ENCODE measurements at places on chromosomes 2 and 18.

DNA sequence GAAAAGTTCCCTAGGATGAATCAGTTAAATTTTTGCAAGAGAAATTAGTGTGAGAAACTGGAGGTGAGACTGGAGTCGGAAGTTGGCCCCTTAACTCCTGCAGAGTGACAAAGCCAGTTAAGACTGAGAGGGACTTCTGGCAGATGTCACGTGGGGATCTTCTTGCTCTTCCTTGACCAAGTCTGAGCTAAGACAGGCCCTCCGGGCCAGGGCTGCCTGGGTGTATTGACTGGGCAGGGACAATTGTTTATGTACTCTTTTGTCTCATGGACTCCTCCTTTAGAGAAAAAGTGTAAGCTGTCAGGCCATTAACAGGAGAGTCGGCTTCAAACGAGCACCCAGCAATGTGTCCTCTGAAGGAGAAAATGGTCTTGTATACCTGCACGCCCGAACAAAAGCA, 48.6 kb upstream of the RALBP1 start:
- no peak for DNase-seq

DNA sequence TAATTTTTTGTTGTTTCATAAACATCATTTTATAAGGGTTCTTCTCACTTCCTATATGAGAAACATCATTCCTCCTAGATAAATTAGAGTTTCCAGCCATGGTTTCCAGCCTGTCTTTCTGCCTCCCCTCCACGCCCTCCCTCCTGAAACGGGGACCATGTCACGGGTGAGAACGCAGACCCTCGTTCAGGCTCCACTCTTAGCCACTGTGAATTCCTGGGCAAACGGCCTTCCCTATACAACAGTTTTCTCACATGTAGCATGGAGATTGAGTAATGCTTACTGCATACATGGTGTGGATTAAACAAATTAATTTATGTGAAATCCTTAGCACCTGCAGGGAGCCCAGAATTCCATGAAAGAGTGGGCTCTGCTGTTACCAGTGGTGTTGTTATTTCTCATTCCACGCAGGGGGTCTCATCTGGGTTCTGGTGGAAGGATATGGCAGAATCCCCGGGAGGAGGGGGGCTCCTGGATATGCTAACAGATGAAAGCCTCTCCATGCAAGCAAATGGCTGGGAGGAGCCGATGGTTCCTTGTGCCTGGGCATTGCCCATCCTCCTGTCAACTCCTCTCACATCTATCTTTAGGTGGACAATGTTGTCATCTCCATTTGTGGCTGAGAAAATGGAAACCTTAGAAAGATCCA, 54.0 kb upstream of the TWIST2 start:
- DNase-seq, result no peak

GRCh38 chr2:181642086-181642485, 14.8 kb downstream of the CERKL start:
- DNase-seq, result no peak

DNA sequence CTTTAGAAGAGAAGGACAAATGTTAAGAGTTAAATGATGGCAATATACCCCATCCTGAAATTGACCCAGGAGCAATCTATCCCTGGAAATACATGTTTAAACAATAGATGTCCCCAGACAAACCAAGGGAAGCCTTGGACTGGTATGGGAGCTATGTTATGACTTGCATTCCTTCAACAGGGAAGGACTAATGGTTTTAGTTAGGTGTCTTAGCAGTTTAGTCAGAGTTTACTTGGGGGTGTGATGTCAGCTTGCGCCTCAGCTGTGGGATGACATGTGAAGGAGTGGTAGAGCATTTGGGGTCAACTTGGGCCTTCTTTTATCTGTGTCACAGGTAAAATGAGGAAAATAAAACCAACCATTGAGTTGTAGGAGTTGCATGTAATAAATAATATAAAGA, 36.8 kb downstream of the SPC25 start:
- DNase-seq, result no peak

DNA sequence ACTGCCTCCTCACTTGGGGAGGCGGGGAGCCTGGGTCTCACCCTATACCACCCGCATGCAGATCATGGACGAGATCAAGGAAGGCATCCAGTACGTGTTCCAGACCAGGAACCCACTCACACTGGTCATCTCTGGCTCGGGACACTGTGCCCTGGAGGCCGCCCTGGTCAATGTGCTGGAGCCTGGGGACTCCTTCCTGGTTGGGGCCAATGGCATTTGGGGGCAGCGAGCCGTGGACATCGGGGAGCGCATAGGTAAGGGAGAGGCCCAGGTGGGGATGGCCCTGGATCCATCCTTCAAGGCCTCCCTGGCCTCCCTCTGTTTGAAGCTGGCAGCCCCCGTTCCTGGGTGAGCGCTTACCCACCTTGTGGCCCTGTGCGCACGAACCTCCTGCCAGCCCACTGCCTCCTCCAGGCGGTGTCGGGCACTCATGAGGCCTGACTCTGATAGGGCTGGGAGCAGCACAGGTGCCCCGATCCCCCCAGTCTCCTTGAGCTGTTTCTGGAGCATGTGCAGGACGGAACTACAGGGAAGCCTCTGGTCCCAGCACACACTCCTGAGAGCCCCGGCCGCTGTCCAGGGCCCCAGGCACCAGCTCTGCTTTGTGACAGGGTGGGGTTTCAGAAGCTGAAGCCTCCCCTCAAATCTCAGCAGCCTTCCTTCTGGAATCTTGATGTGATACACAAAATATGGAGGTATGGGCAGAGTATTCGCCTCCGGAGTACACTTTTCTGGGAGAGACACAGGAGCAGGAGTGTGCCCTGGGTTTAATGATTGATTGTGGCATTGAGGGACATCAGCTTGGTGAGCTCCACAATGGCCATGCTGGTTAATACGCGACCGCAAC, 708 bp downstream of the AGXT start:
- no peak for DNase-seq

GRCh38 chr2:179692610-179693009, 168.8 kb downstream of the ZNF385B start:
- DNase-seq, result no peak

- DNase-seq, result no peak
Observed at GRCh38 chr2:134208825-134209224, 45.0 kb upstream of the MGAT5 start.

DNA sequence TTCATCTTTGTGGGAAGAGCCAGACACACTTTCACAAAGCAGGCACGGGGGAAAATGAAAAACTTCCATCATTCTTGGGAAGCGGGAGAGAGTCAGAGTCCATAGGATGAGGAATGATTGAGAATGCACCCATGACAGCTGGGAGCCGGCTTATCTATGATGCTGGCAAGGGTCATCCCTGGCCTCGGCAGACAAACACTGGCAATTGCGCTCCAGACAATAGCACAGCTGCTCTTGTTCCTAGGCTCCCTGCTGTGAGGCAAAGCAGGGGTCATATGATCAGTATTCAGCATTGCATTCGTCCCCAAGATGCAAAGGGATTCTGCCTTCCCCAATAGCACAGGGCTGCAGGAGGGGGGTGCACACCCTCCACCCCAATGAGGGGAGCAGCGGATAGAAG, 33.0 kb downstream of the CYRIA start:
- DNase-seq, result no peak

- DNase-seq, result no peak
Observed at GRCh38 chr18:49697757-49698524, 115.4 kb downstream of the ACAA2 start.

DNA sequence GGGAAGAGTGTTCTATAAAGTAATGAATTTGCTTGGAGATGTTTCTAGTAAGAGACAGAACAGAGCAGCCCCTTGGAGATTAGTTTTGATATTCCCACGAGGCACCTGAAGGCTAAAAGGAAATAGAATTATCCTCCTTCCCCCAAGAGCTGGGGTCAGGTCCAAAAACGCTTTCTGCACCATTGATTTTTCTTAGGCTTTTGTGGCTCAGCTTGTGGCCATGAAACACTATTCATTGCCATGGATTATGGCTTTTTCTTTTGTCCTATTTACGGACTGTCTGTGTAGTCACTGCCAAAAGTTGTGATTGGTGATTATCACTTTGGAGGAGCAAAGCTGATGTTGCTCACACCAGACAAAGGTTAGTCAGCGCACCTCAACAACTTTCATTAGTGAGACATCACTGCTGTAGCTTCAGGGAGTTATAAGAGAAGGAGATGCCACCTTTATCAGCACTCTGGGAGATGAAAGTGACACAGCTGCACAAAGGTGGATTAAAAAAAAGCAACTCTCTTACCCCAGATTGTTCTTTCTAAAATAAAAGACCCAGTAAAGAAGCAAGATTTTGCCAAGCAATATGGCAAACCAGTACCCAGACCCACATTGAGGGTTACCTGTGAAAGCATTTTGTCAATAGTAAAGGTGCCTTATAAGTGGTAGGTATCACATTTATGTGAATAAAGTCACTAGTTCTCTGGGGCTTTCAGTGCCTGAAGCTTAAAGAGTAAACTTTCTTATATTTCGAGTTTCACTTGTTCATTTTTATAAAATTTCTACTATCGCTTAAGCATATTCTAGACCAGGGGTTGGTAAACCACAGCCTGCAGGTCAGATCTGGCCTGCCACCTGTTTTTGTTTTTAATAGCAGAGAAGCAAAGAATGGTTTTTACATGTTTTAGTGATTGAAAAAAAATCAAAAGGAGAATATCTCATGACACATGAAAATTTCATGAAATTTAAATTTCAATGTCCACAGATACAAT, 10.6 kb downstream of the CXCR4 start:
- no peak for DNase-seq

DNA sequence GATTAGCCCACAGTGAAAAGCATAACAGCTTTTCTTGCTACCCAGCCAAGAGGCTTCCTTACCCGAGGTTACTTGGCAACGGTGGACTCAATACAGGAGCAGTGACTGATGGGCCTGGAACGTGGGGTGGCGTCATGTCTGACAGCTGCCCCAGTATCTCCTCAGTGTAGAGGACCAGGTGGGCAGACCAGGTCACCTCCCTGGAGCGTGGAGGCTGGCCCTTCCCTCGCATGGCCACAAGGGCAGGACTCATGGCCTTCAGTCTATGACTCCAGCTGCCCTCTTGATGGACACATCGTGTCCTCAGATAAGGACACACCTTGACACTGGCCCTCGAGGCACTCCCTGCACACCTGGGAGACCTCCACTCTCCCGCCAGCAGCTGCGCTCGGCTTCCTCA, 6.4 kb downstream of the ASPRV1 start:
- no peak for DNase-seq

DNA sequence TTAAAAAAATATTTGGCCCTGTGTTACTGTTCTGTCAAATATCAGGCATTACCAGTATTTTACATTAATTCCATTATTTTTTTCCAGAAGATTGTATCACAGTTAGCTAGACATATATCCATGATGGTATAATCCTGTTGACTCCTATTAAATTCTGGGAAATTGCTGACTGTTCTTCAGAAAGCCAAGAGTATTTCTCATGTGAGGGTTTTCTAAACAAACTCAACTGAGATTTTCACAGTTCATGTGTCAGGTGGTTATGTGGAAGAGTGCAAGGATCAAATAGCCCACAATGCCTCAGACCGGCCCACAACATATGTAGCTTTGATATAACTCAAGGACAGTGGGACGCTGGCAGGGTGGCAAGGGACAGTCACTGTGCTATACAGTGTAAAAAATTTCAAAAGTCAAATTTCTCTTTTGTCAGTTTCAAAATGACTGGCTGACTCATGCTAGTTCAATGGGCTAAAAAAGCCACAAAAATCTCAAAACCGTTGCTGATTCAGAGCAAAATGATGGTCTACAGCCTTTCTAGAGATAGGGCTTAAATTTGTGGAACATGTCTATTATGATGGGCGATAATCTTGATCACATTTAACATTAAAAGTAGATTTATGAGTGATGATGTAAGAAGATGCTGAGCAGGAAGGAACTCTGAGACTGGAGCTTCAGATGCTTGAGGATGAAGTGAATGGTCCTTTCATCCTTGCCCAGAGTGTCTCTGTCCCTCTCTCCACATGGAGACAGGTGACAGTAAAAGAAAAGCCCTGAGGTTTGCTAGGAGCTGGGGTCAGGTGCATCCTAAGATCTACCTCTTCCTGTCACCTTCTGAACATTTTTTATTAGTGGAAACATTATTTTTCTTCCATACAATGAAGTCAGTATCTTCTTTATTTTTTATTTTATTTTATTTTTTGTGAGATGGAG, 175.8 kb upstream of the PIEZO2 start:
- no peak for DNase-seq

DNA sequence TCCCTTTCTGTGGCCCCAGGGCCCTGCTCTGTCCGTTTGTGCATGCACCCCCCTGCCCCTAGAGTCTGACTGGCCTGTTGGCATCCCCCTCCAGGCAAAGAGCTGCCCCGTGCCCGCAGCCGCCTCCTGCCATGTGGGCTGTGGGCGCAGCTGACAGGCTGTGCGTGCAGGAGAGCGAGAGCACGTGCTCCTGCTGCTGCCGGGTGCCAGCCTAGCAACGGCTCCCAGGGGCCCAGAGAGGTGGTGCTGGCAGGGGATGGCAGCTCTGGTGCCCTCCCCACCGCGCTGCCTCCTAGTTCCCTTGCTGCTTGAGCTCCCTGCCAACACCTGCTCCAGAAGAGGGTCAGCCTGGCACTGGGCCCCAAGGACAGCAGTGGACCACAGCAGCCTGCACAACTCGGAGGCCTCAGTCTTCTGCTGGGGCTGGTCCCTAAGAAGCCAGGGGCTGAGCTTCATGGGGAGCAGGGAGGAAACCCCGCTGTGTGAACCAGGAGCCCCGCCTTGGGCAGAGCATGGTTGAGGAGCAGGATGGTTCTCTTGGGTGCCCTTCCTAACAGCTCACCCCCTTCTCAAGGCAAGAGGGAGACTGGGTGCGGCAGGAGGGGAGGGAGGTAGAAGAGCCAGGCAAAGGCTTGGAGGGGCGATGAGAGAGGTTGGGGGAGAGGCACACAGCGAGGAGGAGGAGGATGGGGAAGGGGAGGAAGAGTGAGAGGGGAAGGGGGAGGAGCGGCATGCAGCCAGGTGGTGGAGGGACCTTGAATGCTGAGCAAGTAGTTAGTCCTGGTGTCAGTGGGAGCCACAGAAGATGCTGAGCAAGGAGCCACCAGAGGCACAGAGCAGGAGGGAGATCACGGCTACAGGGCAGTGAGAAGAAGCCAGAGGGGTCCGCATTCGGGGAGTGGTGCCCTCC, 23.8 kb upstream of the PTMA start:
- DNase-seq, result no peak

GRCh38 chr2:38097988-38098385, 22.0 kb upstream of the CYP1B1 start:
- no peak for DNase-seq

- no peak for DNase-seq
Observed at GRCh38 chr18:79380816-79381806, 14.6 kb upstream of the NFATC1 start.

DNA sequence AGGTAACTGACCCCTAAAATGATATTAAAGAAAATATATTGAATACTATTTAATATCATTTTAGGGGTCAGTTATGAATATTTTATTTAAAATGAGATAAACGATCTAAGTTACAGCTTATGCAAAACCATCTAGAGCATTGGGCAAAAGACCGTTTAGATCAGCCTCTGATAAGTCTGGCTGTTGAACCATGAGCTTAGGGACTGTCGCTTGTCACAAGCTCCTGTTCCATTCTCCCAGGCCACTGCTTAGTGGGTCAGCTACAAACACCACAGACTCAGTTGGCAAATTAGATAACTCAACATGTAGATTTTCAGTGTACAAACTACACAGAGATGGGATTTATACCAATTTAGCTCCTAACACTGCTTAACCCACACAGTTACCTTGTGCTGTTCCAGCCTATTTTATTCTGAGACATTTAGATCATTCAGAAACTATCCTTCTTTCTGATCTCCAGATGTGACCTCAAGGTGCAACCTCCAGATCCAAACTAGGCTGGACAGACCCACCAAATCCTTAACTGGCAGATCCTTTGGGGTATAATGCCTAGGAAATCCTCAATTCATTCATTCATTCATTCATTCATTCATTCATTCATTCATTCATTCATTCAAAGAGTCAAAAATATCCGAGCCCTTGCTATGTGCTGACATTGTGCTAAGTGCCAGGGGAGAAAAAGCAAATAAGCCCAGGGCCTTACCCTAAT, 82.8 kb downstream of the HRH4 start:
- no peak for DNase-seq
